NCI-H1105 treated with DMSO at 0.1 percent for 48 hours (cell line): ENCODE measurements at places on chromosomes 7 and 10.

DNA sequence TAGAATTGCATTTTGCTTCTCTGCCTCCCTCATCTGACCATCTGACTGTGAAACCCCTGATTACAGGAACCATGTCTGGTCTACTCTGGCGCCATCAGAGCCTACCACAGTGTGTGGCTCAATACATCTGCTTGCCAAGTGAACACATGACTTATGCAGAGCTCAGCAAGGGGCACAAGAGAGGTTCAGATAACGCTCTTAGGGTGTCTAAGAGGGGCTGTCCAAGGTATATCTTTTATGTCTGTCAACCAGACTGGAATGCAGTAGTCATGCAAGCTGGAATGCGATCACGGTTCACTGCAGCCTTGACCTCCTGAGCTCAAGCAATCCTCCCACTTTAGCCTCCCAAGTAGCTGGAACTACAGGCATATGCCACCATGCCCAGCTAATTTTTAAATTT, 10.3 kb upstream of the RRP12 start:
- no peak for DNase-seq

- DNase-seq = peak; percentile 58
Measured at GRCh38 chr10:69629897-69630650, at the start of gene FAM241B. Gene FAM241B (plus strand): TSS chr10:69630247. CDS start chr10:69631744, 1,497 bp downstream.

- no peak for DNase-seq
Measured at GRCh38 chr7:106022193-106022821, 59.2 kb downstream of the CDHR3 start.

- DNase-seq = peak; percentile 1
Measured at GRCh38 chr10:30534465-30535144, 94.9 kb downstream of the LYZL2 start.

DNA sequence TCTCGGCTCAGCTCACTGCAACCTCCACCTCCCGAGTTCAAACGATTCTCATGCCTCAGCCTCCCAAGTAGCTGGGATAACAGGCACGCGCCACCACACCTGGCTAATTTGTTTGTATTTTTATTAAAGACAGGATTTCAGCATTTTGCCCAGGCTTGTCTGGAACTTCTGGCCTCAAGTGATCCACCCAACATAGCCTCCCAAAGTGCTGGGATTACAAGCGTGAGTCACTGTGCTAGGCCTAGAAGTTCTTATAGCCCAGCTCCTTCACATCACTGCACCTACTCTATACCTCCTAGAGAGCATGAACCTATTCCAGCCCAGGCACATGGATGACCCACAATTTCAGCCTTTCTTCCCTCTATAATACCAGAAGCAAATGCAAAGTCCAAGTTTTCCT, 1.3 kb upstream of the BLOC1S2 start:
- DNase-seq = no peak

DNA sequence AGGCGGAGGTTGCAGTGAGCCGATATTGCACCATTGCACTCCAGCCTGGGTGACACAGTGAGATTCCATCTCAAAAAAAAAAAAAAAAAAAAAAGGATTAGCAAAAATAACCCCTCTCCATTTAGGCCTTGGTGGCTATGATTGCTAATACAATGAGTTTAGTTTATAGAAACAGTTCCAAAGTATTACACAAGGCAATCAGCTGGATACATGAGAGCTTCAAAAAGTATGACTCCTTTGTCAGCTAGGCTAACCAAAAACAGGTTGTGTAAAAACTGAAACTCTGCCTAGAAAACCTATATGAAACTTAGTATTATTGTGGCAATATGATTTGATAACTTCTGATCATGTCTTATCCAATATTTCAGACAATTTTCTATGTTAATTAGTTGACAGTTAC, 57.2 kb downstream of the SUGCT start:
- no peak for DNase-seq

DNA sequence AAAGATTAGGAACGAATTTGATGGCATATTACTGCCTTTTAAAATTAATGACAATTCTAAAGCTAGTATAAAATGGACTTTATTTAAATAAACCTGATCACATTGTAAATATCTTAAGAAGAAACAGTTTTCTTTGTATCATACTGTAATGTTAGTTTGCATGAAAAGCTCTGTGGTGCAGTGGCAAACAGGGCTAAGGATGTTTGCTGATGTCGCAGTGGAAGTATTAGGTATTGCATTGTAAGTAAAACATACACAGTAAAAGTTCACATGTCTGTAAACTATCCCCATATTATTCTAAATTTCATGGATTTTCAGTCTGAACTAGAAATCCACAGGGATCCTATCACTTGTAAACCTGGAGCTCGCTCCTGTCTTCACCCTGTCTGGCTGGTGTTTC, 252.6 kb upstream of the ZNF32 start:
- no peak for DNase-seq
